ENCODE measurements at places on chromosomes 6 and 20.

DNA sequence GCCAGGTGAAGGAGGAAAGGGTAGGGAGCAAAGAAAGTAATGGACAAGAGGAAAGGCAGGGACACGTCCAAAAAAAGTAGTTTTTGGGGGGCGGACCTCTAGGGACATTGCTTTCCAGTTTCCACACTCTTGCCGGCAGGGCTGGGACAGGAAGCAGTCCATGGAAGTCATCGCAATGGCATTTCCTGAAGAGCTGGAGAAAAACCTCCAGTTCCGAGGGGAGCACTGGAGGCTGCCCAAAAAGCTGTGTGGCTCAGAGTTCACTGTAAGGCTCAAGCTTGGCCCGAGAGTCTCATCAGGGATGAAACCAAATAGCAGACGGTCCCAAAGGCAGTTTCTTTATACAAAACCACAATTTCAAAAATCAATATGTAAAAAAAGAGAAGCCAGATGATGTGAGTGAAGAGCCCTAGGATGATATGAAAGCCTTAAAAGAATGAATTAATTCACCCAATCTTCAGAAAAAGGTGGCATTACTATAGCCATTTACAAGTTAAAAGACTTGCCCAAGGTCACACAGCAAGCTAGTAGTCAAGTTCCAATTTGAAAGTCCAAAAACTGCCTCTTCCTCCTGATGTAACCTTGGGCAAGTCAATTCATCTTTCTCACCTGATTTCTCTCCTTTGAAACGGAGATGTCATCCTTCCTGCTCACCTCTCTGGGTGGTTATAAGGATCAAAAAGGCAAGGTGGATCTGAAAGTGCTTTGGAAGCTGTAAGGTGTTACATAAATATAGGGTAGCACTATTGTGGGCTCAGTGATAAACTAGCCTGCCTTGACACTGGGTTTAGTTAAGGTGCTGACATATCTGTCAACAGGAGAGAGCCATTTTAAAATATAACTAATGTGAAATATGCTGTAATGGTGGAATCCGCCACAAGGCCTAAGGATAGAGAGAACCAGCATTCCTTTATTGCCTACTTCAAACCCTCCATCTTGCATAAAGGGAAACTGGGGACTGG is 9.1 kb downstream of the BCL2L1 start:
- DNase-seq = peak; percentile 86

- no peak for DNase-seq
Observed at GRCh38 chr6:135464634-135465033, 32.9 kb downstream of the AHI1 start.

DNA sequence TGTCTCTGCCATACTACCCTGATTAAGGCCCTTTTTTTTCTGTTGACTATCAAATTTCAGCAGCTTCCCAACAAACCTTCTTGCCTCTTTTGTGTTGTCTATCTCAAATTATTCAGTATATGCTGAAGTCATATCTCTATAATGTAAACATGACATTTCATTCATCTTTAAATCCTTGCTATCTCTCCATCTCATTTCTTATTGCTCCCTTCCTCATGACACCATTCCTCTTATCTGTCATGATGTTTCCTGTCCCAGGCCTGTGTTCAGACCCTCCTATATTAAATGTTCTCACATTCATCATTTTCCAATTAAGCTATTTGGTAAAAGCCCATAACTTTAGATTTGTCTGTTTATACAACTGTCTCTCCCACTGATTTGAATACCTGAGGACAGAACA is 482.6 kb downstream of the EPM2A start:
- DNase-seq = no peak

DNA sequence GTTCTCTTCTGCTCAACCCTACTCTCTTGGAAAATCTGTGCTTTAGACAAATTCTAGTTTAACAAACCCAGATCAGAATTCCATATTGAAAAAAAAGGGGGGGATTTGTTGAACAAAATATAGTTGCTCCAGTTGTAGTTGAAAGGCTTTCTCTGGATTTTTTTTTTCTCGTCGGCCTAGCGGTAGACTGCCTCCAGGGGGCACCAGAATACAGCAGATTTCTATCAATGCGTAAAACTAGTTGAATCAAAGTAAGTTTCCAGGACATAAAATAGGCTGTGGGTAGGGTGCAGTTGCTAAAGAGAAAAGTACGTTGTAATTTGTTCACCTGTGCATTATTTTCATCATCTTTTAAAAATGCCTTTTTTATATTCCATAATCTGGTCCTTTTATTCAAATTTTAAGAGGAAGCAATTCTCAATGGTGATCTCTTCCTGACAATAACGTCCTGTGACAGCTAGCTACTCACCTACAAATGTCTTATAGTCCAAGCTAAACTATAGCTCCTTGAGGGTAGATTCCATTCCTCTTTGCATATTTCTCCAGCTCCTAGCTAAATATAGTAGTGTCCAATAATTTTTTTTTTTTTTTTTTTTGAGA is 105.4 kb downstream of the PERP start:
- no peak for DNase-seq

DNA sequence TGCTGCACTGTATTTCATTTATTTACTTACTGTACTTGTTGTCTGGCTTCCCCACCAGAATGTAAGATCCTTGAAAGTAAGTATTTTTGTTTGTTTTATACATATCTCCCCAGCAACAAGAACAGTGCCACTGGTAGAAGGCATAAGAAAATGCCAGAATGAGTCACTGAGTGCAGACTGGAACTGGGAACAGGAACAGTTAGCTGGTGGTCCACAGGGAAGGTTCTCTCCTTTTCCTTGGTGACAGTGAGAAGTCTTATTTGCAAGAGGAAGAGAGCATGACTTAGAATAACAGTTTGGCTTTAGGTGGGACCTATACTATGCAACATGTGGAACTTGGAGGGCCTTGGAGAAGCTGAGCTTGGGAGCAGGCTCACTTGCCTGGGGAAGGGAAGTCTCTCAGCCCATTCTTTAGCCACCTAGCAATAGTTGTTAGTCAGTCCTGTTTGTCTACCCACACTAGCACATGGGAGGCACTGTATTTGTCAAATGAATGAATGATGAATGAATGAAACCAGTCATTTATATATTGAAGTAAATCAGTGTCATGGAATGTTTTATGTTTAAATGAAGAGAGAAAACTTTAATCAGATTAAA is 203.5 kb downstream of the KCNQ5 start:
- DNase-seq = peak; percentile 73

DNA sequence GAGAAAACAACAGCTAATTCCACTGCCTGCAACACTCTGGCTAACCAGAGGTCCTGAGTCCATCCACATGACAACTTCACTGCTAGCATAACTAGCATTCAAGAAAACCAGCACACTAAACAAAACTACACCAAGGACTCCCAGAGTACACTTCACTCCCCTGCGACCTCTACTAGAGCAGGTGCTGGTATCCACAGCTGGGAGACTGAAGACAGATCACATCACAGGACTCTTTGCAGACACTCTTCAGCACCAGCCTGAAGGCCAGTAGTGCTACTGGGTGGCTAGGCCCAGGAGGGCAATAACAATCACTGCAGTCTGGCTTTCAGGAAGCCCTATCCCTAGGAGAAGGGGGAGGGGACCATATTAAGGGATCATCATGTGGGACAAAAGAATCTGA is 54.4 kb upstream of the MYB start:
- no peak for DNase-seq
